Small intestine (tissue), 16 donors: ENCODE measurements at places on chromosomes 2 and 18. TPM values are rescaled to one million over a fixed set of nuclear protein-coding genes. Genes with fewer than 3 reads are reported as not detected.

Gene BCL2
- polyA plus RNA-seq, result 0.89 TPM

DNA sequence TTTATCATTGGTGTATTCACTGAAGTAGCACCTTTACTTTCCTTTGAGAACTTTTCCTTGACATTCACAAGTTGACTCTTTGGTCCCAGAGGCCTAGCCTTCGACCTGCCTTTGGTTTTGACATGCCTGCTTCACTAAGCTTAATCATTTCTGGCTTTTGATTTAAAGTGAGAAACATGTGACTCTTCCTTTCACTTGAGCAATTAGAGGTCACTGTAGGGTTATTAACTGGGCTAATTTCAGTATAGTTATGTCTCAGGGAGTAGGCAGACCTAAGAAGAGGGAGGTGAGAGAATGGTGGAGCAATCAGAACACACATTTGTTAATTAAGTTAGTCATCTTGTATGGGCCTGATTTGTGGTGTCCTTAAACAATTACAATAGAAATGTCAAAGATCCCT is 1040.7 kb upstream of the SLC39A10 start:
- no peaks in the 10 kb centered on the region for H3K36me3 ChIP-seq
- H3K27ac ChIP-seq, result no peak overlapping the region
- DNase-seq, result no peak

Gene CCDC121
- 1.1 TPM for polyA plus RNA-seq

DNA sequence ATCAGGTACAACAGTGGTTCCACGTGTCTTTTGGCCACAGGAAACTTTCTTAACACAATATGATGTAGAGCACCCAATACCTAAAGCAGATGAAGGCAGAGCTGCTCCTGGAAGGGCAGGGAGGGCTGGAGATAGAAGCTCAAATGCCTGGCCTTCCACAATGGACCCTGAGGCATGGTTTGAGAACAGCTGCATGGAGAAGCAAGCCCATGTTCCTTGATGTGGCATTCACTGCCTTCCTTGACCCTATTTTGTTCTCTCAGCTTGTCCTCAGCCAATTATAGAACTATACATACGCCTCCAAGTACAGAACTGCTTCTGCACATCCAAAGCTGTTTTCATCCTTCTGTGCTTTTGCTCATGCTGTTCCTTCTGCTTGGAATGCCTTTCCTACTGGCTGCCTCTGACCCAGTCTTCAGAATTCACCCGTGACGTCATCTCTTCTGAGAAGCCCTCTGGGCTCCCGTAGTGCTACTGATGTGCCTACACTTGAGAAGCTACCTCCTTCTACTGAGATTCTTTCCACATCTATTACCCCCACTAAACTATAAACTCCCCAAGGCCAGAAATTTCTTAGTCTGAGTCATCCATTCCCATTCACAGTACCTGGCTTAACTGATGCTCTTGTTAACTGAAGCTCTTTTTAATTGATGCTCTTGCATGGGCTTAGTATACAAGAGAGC is 69.9 kb downstream of the CHRNA1 start:
- H3K4me1 ChIP-seq, result no peaks in the 10 kb centered on the region
- H3K4me3 ChIP-seq, result no peak overlapping the region
- no peak for DNase-seq
- H3K27ac ChIP-seq, result no peak overlapping the region
- H3K27me3 ChIP-seq, result no peaks in the 10 kb centered on the region
- H3K36me3 ChIP-seq, result no peaks in the 10 kb centered on the region

Gene PRKAG3
- polyA plus RNA-seq, result not detected

- H3K27ac ChIP-seq, result no peak overlapping the region
- H3K4me3 ChIP-seq, result no peak overlapping the region
- no peaks in the 10 kb centered on the region for H3K27me3 ChIP-seq
- DNase-seq, result no peak
- H3K36me3 ChIP-seq, result peaks cover 5% of the 10 kb centered on the region
These were observed 82.9 kb downstream of the CRIM1 start for GRCh38 chr2:36438449-36438977.

- no peak overlapping the region for H3K27ac ChIP-seq
- no peaks in the 10 kb centered on the region for H3K4me1 ChIP-seq
- no peak for DNase-seq
- H3K36me3 ChIP-seq, result peaks cover 16% of the 10 kb centered on the region
- H3K4me3 ChIP-seq, result no peak overlapping the region
- no peaks in the 10 kb centered on the region for H3K27me3 ChIP-seq
These were observed 20.0 kb downstream of the ME2 start for GRCh38 chr18:50898919-50899318.

- H3K27ac ChIP-seq, result no peak overlapping the region
- H3K4me1 ChIP-seq, result no peaks in the 10 kb centered on the region
- no peak overlapping the region for H3K4me3 ChIP-seq
- DNase-seq, result peak; percentile 3
- no peaks in the 10 kb centered on the region for H3K27me3 ChIP-seq
- H3K36me3 ChIP-seq, result no peaks in the 10 kb centered on the region
These were observed 128.6 kb upstream of the KCNH7 start for GRCh38 chr2:162967147-162967546.
